ENCODE measurements at places on chromosomes 3 and 15. TPM values are rescaled to one million over a fixed set of nuclear protein-coding genes. Genes with fewer than 3 reads are reported as not detected.
A peak's percentile ranks its signal among the peaks of the same experiment; 100 is the strongest.

DNA sequence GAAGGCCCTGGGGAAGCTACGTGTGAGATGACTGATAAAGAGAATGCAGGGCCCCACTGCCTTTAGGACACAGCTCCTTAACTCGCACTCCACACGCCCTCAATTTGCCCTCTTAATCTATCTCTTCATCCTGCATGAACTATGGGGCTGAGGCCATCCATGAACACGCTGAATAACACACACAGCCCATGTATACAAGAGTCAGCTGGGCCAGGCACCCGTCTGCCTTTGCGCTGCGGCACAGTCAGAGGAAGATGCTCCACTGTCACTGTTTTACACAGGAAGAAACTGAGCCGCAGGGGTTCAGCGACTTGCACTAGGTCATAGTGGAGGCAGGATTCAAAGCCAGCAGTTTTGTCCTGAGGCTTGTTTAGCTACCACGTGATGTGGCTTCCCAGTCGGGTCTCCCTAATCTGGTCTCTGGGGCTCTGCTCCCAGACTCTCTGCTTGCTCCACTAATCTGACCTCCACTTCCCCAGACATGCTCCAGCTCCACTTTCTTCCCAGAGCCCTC lies 43.9 kb downstream of the TLE3 start:
- DNase-seq, result no peak

The ACTRT3 gene
- 2.5 TPM for polyA plus RNA-seq

The GRK7 gene
- 0.08 TPM for polyA plus RNA-seq

GRCh38 chr15:69853544-69853951 lies 244.2 kb downstream of the TLE3 start:
- no peak for DNase-seq

- no peak for DNase-seq
Observed at GRCh38 chr3:134897391-134898141, 102.5 kb downstream of the EPHB1 start.

The MUC20 gene
- polyA plus RNA-seq, result 1.6 TPM

The OR5K2 gene
- 0.73 TPM for polyA plus RNA-seq

GRCh38 chr3:184361532-184361931 lies at the start of the genes CLCN2 and POLR2H:
Gene CLCN2 (minus strand): TSS chr3:184361605. CDS start chr3:184361479, 126 bp downstream.
Gene POLR2H (plus strand): TSS chr3:184361710. CDS start chr3:184363493, 1,783 bp downstream.
- DNase-seq, result no peak

- DNase-seq, result no peak
Observed at GRCh38 chr15:58420579-58421043, 11.2 kb upstream of the LIPC start.

DNA sequence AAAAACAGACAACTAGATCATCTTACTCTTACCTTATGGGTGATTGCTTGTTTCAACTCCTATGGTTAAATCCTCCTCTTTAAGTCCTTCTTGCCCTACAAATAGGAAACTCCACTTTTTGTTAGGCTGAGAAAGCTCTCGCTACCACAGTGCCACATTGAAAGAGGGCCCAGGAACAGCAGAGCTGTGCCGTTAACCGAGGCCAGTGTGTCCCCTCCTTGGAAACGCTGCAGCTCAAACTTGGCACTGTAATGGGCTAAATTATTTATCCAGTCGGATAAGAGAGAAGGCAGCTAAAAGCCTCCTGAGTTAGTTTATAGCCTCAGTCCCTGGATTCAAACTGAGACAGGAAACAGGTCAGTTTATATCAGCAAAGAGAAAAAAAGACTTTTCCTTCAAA lies 46.1 kb downstream of the KBTBD12 start:
- no peak for DNase-seq

- DNase-seq, result no peak
Observed at GRCh38 chr3:73049319-73049718, 12.1 kb upstream of the EBLN2 start.

The SCN11A gene
- polyA plus RNA-seq, result 1.4 TPM

- no peak for DNase-seq
Observed at GRCh38 chr15:53233801-53234200, 443.7 kb upstream of the ONECUT1 start.

DNA sequence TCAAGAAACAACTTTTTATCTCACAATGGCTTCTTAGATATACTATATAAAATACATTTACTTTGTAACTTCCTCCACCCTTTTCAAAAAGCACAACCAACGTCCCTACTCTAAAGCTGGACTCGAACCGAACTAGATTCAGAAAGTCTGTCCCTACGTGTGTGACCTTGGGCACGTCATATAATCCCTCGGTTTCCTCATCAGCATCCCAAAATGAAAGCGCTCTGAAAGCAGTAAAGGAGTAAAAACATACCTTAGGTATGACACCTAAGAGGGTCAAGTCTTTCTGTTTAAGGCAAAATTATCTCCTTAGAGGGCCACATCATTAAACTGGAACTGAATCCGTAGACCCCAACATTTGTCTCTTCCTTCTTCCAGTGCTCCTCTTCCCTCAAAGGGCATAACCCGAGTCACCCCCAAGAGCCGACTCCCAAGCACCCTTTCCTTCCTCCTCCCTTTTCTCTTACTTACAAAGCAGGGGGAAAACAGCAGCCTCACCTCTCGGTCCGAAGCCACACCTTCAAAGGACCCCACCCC lies 663 bp downstream of the PDCD10 start:
- no peak for DNase-seq

- no peak for DNase-seq
Observed at GRCh38 chr15:72507402-72508092, 33.4 kb downstream of the ARIH1 start.

DNA sequence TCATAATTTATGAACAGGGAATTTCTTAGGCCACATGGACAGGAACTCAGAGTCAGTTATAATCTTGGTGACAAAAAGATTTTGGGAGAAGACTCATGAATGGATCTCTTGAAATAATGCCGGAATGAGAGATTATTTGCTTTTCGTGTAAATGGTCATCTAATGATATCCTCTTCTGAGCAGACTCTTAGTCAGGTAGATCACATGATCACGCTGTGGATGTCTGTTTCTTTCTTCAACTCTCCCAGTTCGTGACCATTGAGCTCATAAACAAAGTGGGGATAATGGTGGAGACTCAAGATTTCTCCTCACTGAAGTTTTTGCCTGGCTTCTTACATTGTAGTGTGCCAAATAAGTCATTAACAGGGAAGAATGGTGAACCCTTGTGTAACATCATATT lies 133.1 kb upstream of the CBLB start:
- no peak for DNase-seq

- no peak for DNase-seq
Observed at GRCh38 chr3:186923241-186923640, 7.1 kb upstream of the ST6GAL1 start.

- DNase-seq, result no peak
Observed at GRCh38 chr3:127524296-127524896, 66.1 kb downstream of the TPRA1 start.

GRCh38 chr3:187623285-187623814 lies 46.8 kb downstream of the SST start:
- DNase-seq, result no peak

- DNase-seq, result no peak
Observed at GRCh38 chr3:171095063-171095462, 68.5 kb upstream of the SLC2A2 start.

DNA sequence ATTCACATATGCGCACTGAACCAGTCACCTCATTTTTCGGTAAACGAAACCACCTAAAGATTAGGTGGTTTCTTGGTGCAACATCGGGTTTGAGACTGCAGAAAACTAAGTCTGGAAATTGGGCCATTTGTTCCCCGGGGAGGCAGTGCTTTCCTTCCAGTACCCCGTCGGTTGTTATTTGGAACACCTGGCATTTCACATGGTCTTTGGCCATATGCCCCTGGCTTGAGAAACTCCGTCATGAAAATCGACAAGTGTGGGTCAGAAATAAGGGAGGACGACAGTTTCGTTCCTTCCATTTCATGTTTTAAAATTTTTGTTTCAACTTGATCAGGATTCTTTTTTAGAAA lies 544 bp upstream of the GATM start:
- no peak for DNase-seq

GRCh38 chr3:192879346-192880031 lies 38.2 kb downstream of the MB21D2 start:
- no peak for DNase-seq

DNA sequence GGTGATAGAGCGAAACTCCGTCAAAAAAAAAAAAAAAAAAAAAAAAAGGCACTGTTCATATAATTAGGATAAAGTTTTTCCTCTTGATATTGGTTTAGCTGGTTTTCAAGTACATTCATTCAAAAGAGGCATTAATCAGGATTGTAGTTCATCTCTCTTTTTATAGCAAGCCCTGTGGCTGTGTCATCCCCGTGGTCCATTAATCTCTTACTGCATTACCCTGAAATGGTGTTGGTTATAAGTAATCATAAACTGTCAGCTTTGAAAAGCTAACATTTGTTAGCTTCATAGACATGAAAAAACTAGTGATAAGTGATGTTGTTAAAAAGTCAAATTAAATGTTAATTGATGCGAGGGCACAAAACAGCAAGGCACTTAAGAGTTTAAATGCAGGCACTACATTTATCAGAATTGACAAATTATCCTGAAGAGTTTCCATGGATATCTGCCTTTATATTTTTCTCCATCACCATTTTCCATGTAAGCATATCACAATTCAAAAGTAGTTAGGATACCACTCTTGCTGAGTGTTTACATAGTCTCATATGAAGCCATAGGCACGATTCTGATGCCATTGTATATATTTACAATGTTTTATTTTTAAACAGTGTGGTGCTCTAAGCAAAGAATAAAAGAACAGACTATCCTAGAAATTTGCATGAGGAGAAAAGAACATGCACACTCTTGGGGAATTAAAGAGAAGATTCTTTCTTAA lies 193.1 kb downstream of the OTOL1 start:
- no peak for DNase-seq

DNA sequence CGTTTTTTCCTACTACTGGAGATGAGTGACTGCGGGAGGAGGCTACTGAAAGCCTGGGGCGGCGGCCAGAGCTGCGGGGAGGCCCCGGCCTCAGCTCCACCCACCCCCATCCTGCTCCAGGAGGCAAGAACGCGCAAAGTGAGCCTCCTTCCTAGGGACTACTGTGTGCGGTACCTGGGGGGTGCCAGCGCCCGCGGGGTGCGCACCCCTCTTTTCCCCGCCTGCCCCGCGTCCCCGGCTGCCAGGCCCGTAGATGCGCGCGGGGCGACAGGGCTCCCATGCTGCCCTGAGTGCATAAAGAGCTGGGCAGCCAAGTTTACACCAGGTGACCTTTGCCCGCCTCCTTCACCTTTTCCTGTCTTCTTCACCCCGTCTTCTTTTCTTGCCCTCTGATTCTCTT lies 2.5 kb upstream of the USF3 start:
- DNase-seq, result peak; percentile 6

GRCh38 chr3:109028753-109029152 lies 75.1 kb upstream of the GUCA1C start:
- no peak for DNase-seq

DNA sequence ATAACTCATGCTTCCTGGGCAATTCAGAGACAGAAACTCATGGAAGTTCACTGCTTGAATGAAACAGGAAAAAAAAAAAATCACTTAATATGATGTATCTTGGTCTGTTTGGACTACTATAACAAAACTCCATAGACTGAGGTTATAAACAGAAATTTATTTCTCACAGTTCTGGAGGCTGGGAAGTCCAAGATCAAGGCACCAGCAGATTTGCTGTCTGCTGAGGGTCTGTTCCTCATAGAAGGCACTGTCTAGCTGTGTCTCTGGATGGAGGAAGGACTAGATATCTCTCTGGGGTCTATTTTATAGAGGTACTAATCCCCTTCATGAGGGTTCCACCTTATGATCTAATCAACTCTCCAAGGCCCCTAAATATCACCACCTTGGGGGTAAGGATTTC lies 119.3 kb downstream of the IGF2BP2 start:
- no peak for DNase-seq

The CPNE9 gene
- not detected for polyA plus RNA-seq

All from muscle of arm (tissue), 14 donors.